ENCODE measurements at places on chromosomes 6 and 20.

DNA sequence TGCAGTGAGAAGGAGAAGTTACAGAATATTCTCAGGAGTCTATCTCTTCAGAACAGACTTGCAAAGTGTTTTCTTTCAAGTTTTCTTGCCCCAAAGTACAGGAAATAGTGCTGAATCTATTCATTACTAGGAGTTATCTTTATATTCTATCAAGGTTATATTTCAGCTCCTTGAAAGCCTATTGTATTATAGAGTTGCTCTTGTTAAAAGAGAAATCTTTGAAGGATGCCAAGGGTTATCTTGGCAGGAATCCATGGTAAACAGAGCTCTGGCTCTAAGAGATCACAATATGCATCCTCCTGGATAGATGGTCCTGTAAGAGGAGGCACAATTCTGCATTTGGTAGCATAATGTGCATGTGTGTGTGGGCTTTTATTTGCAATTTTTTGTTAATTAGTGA is 21.2 kb upstream of the SNRPB2 start:
- no peak for DNase-seq

GRCh38 chr6:27837625-27838057 is 74.6 kb downstream of the OR2B2 start:
- DNase-seq: peak; percentile 19

- no peak for DNase-seq
Measured at GRCh38 chr6:26335631-26336323, 29.2 kb upstream of the BTN3A2 start.

DNA sequence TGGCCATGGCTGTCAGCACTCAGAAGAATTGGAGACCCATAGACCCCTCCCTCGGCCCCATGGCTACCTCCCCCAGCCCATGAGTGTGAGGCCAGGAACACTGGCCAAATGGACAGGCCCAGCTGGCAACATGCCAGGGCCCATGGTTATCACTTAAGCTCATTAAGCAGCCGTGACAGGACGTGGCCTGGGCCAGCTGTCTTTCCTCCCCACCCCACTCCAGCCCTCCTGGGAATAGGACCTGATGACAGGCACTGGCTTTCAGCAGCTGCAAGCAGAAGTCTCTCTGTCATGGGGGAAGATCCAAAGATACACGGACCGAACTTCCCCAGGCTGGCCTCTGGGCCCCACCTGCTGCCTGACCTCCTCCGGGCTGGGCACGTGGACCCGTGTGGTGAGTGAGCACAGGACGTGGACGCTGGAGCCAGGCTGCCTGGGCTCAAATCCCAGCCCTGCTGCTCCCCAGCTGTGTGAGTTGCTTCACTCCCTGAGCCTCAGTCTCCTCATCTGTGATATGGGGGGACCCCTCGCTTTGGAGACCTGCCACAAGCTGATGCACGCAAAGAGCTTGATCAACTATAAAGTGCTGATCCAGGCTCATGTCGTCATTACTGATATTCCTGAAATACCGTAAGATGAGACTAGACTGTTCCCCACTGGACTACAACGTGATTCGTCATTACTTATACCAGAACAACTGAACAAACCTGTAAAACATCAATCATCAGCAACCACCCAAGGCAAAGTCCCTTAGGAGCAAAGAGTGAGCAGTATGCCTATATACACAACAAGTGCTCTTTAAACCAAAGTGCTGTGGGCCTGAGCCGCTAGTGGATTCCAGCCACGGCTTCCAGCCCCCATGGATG is 22.0 kb upstream of the VSTM2L start:
- peak; percentile 83 for DNase-seq

- no peak for DNase-seq
Measured at GRCh38 chr20:14647016-14647415, 309.6 kb upstream of the FLRT3 start.

DNA sequence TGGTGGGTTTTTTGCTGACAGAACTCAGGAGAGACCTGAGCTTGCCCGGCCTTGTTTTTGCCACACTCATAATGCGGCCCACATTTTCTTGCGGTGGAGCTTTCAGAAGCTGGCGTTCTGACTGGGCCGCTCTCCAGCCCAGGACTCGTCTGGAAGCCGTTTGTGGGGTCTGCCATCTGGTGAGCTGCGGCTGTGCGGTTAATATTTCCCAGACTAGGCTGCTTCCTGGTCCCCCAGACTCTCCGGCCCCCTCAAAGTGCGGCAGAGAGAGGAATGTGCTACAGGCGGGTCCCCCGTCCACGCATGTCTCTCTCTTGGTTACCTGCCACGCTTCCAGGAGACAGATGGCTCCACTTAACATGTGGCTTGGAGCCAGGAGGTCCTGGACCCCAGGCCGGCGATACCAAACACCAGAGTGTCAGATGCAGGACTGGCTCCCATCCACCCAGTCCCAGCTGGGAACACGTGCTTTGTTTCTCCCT is 128.9 kb upstream of the PMEPA1 start:
- DNase-seq: peak; percentile 89

DNA sequence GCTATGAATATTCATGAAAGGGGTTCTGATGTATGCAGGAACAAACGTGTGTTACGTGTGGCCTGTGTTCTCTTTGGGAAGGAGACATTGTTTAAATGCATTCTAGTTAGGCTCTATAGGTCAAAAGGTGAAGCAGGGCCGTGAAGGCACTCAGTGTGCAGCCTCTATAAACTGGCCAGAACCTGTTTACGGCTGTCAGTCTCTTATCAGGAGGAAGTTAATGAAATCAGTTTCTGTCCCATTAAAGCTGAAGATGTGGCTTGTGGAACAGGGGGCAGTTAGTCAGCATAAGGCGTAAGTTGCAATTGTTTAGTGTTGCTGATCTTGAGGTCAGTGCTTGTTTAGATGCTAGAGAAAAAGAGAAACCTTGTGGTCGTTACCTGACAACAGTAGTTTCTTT is 111.5 kb upstream of the KCNG1 start:
- DNase-seq: no peak

- DNase-seq: no peak
Measured at GRCh38 chr20:41531518-41532275, 86.5 kb downstream of the CHD6 start.

GRCh38 chr6:33745548-33745947 is 1.2 kb downstream of the IP6K3 start:
- DNase-seq: peak; percentile 71

- DNase-seq: no peak
Measured at GRCh38 chr6:80605165-80605989, 498.9 kb downstream of the BCKDHB start.

GRCh38 chr6:148432462-148433195 is 90.0 kb downstream of the SASH1 start:
- no peak for DNase-seq

- no peak for DNase-seq
Measured at GRCh38 chr6:43963877-43964658, 163.2 kb downstream of the MRPL14 start.

DNA sequence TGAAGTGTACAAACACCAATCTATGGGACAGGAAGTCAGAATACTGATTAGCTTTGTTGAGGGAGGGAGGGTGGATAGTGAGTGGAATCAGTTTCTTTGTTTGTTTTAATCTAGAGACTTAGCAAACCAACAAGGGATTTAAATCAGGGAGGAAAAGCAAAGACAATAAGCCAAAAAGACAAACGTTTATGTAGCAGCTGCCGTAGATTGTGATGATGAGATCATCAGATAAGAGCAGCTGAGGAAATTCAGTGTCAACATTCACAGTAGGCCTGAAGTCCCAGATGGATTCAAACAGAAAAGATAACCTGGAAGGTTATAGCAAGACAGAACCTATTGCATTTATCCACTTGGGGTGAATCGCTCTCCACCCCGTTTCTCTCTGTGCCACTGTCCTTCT is 104.9 kb upstream of the SYNDIG1 start:
- DNase-seq: no peak

DNA sequence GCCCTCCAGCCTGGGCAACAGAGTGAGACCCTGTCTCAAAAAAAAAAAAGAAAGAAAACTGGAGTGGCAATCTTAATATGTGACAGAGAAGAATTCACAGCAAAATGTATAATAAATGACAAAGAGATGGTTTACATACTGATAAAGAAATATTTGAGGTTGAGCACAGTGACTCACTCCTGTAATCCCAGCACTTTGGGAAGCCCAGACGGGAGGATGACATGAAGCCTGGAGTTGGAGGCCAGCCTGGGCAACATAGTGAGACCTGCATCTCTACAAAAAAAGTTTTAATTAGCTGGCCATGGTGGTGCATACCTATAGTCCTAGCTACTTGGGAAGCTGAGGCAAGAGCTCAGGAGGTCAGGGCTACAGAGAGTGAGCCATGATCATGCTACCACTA is 12.4 kb upstream of the DEFB118 start:
- DNase-seq: no peak

DNA sequence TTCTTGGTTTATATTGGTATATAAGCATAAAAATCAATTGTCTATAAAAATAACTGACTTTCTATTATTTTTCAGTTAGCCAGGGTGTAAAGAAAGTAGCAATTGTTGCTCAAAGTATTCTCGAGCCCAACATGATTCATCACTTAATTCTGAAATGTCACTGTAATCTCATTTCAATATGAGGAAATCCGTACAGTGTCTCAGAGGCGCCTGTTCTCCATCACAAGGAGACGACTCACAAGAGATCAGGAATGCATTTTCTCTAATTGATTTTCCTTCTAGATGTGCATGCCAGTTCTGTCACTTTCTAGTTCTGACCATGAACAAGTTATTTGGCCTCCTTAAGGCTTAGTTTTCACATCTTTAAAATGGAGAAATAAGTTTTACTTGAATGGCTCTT is 753.1 kb downstream of the MAFB start:
- DNase-seq: no peak

DNA sequence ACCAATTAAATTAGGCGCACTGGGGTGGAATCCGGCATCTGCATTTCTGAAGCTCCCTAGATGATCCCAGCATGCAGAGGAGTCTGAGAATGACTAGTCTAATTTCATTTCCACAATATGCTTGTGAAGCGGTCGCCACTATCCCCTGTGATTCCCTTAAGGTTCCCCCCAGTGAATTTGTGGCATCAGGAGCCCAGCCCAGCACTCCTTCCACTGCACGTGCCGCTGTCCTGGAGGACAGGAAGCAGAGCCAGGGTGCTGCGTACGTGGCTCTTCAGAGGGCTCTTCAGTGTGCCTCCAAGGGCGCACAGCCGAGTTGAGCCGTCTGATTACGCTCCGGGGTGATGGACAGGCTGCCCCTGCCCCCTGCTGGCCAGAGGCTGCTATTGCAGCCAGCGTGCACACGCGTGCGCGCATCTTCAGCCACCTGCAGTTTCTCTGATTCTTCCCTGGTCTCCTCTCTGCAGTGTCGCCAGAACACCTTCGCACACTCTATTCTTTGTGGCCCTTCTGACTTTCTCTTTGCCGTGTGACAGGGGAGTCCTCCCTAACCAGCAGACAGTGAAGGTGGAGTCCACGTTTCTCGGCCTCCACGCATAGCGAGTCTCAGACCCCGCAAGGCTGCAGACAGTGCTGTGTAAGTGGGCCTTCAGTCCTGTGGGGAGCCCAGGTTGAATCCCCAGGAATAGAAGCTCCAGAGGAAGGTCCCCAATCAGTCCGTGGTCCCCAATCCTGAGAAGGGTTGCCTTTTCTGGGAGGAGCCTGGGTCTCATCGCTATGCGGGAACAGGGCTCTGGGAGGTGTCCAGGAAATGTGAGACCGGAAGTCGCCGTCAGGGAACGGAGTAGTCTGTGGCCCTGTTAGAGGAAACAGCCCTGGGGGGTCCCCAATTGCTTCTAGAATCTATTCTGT is 16.5 kb upstream of the NCR2 start:
- peak; percentile 84 for DNase-seq

DNA sequence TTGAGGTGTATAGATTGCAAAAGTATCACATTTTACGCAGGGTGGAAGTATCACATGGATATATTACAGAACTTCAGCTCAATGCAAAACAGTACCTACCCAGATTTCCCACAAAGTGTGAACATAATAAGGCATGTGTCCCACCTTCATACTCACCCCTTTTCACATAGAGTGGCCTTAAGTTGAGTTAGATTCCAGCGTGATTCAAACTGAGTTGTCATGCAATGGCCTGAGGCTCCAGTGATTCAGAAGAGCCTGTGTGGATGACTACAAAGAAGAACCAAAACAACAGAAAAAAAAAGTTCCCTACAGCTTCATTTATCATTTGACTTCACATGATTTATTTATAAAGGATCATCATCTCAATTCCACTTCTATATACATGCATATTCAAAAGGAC is 309.7 kb downstream of the SLC35F1 start:
- no peak for DNase-seq

DNA sequence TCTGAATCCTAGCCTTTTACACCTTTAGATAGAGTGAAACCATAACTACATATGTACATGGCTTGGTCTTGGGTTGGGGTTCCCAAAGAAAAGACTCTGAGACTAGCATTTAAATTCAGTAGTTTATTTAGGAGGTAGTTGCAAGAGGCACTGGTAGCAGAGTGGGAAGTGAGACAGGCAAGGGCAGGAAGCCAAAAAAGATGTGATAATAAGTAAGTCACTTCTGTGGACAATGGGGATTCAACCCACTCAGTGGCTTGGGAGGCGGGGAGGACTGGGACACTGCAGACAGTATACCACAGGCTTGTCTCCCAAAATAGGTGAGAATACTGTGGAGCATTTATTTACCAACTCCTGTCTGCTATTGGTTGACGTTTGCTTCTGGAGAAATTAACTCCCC is 131.9 kb downstream of the SLC24A3 start:
- DNase-seq: no peak

- peak; percentile 36 for DNase-seq
Measured at GRCh38 chr6:71107911-71108420, 151.1 kb upstream of the B3GAT2 start.

- no peak for DNase-seq
Measured at GRCh38 chr6:157911786-157912185, 69.9 kb upstream of the SYNJ2 start.

DNA sequence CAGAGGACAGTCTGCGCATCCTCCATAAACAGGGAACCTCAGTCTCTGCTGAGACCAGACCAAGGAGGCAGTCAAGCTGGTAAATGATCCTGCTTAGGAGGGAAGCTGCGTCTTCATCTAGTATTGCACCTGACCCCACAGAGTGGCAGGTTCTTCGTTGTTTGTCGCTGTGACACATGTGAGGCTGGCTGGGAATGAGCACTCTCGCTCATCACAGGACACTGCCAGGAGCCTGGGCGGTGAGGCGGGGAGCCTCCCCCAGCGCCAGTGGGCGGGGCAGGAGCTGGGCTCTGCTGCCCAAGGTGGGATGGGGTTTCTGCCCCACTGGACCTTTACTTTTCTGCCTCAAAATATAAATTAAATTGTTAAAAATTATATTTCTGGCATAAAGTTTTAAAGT is 48.4 kb upstream of the SYNDIG1 start:
- DNase-seq: peak; percentile 63

- peak; percentile 65 for DNase-seq
Measured at GRCh38 chr6:37321516-37322415, 32.0 kb upstream of the RNF8 start.

- DNase-seq: no peak
Measured at GRCh38 chr6:162615016-162615705, 112.4 kb downstream of the PRKN start.

DNA sequence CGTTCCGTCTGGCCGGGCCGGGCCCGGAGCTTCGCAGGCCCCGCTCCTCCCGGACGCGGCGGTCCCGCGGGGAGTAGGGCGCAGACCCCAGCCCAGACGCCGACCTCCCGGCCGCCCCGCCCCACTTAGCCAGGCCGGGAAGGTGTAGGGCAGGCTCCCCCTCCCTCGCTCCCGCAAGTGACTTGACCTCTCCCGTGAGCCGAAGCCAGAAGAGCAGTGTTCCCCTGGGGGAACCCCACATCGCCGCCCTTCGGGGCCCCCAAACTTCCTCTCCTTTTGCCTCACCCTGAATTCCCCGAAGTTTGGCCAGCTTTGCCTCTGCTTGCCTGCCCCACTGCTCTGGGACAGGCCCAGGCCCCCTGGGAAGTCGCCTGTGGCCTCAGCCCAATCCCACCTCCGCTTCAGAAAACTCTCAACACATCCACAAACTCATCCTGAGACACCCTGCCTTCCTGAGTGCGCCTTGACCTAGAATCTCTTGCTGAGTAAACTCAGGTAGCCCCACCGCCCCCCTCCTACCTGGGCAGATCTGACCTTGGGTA is 524 bp upstream of the NOL4L start:
- no peak for DNase-seq
